PC-3 (cell line): ENCODE measurements at places on chromosomes 16 and 17. TPM values are rescaled to one million over a fixed set of nuclear protein-coding genes. Genes with fewer than 3 reads are reported as not detected.

- peak; percentile 95 for DNase-seq
These were observed 17.8 kb upstream of the TMEM219 start for GRCh38 chr16:29943846-29944799.

- no peak for DNase-seq
These were observed 283.5 kb downstream of the C16orf95 start for GRCh38 chr16:87033541-87034300.

DNA sequence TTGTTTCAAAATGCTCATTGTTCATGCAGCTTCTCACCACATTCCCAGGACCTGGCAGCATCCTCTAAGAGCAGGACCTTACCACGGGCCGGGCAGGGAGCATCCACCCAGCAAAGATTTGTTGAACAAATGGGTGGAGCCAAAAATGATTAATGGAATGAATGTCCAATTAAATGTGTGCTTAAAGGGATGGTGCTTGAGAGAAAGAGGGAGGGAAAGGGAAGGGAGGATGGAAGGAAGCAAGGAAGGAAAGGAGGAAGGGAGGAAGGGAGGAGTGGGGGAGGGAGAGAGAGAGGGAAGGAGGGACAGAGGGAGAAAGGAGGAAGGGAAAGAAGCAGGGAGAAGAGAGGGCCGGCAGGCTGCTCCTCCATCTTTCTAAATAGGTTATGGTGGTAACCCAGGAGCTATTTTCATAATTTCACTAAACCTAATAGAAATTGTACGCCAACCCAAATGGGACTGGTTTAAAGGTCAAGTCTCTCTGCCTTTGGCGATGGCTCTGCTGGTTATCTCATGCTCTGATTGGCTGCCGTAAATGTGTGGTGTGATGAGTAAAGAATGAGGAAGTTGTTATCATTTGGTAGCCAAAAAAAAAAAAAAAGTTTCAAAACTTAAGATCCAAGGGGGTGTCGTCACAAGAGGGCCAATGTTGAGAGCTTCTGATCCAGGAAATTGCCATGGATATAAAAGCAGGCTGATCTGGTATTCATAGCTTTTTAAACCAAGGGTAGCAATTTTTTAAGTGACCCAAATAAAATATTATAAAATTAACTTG, 126.7 kb upstream of the FOXF1 start:
- no peak for DNase-seq

GRCh38 chr17:16947470-16947869, 24.4 kb downstream of the TNFRSF13B start:
- DNase-seq, result no peak

GRCh38 chr16:11167581-11167980, 88.4 kb downstream of the SOCS1 start:
- no peak for DNase-seq

- DNase-seq, result peak; percentile 25
These were observed 239.0 kb downstream of the SOX9 start for GRCh38 chr17:72359811-72360210.

DNA sequence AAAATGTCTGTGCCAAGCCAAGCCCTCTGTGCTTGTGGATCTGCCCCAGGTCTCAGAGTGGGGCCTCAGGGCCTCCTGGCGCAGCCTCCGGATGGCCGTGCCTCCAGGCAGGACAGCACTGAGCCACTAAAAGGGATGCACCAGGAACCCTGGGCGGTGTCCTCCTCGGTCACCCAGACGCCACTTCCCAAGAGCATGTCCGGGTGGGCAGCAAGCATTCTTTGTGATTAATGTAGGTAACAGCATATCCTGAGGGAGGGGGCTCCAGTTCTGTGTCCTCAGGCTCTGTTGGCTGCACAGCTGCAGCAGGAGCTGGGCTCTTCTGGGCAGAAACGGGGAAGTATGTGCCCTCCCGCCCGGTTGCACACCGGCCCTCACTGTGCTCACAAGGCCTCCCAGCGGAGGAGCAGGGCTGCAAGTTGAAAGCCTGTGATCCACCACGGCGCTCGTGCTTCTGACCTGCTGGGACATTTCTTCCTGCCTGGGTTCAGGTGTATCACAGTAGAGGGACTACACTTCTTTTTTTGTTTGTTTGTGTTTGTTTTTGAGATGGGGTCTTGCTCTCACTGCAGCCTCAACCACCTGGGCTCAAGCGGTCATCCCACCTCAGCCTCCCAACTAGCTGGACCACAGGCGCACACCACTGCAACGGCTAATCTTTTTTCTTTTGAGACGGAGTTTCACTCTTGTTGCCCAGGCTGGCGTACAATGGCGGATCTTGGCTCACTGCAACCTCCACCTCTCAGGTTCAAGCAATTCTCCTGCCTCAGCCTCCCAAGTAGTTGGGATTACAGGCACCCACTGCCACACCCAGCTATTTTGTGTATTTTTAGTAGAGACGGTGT, 37.9 kb upstream of the CHMP6 start:
- no peak for DNase-seq

The PYDC1 gene
- total RNA-seq, result not detected in 2 replicates

The ATP2C2 gene
- total RNA-seq, result 26.0 and 40.5 TPM in 2 replicates

The GCGR gene
- total RNA-seq, result 0.11 TPM in 1 of 2 replicates, not detected in the other
